DMS 273 treated with DMSO at 0.1 percent for 48 hours (cell line): ENCODE measurements at places on chromosomes 1 and 21.

GRCh38 chr1:81155131-81155530, 645.6 kb upstream of the ADGRL2 start:
- DNase-seq, result no peak

DNA sequence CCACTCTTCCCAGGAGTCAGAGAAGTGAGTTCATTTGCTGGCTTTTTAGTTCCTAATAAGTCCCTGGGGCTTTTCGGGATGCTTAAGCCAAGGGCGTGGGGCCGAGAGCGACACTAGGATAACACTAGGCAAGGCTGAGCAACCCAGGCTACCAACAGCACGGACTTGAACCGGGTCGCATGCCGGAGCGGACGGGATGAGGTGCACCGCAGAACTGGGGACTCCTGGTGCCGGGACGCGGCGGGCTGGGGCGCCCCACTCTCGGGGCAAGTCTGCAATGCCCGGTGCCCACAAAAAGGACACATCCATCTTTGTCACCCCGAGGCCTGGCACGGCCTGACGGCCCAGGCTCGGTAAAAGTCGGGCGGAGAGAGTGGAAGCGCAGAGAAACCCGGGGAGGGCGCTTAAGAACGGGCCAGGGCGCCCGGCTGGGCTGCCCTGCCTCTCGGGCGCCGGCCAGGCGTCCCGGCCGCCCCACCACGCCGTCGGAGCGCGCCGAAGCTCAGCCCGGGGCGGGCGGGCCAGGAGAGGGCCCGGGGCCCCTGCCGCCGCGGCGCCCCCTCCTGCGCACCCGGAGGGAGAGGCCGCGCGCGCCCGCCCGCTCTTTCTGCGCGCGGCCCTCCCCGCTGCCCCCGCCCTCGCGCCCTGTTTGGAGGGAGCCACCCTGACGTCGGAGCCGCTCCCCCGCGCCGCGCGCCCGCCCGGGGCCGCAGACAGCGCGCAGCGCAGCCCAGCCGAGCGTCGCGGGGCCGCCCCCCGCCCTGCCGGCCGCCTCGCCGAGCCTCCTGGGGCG, at the start of gene NBL1:
NBL1 (plus strand) TSS at position 710 of the 793 bp plus-strand sequence. CDS start 10,720 bp downstream, outside the sequence.
- DNase-seq, result no peak

- DNase-seq, result no peak
Measured at GRCh38 chr1:240998024-240998423, 359.0 kb downstream of the RGS7 start.

- no peak for DNase-seq
Measured at GRCh38 chr1:43947061-43947873, 517 bp downstream of the IPO13 start.

DNA sequence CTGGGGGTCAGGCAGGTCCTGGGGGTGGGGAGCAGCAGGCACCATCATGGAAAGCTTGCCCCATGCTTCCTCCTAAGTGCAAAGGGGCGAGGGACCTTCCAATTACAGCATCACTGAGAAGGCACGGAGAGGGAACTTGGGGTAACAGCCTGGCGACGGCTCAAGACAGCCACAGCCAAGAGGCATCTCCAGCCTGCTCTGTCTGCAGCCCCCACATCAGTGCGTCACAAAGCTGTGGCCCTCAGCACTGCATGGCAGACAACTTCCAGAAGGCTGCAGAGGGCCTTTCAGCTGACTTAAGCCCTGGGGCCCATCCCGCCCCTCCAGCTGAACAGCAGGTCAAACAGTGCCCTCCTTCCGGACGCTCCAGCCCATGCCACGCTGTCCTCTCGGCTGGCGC, 13.2 kb upstream of the GPR153 start:
- DNase-seq, result no peak
